Neural cell (in vitro differentiated cells): ENCODE measurements at places on chromosomes 12 and 14. TPM values are rescaled to one million over a fixed set of nuclear protein-coding genes. Genes with fewer than 3 reads are reported as not detected.

PPP4R4 gene
- polyA plus RNA-seq = 4.8 and 5.9 TPM in 2 replicates

WSB2 gene
- polyA plus RNA-seq = 155 and 165 TPM in 2 replicates

REP15 gene
- 0.88 TPM in 1 of 2 replicates, not detected in the other for polyA plus RNA-seq

WNT1 gene
- not detected in 2 replicates for polyA plus RNA-seq

GLIPR1L2 gene
- 0.89 and 1.0 TPM in 2 replicates for polyA plus RNA-seq

TAS2R19 gene
- 5.7 and 11.2 TPM in 2 replicates for polyA plus RNA-seq

OSGEP gene
- 248 and 264 TPM in 2 replicates for polyA plus RNA-seq
